ENCODE measurements at places on chromosomes 3 and 15. TPM values are rescaled to one million over a fixed set of nuclear protein-coding genes. Genes with fewer than 3 reads are reported as not detected.

DNA sequence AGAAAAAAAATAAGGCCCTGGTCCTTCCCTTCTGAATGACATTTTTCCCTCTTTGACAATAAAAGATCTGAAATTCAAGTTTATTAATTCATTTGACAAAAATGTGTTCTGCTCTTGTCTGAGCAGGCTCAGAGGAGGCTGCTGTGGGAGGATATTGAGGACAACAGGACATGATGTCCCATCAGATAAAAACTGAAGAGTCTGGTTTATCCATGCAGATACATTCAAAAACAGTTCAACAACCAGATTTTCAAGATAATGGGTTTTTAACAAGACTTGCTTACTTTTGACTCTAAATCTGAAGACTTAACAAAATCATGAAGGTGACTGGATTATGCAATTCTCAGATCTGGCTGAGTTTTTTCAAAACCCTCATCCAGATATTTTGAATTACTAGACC is 36.9 kb upstream of the STRIT1 start:
- DNase-seq: no peak

- no peak for DNase-seq
Observed at GRCh38 chr3:34263101-34263621, 464.7 kb downstream of the PDCD6IP start.

DNA sequence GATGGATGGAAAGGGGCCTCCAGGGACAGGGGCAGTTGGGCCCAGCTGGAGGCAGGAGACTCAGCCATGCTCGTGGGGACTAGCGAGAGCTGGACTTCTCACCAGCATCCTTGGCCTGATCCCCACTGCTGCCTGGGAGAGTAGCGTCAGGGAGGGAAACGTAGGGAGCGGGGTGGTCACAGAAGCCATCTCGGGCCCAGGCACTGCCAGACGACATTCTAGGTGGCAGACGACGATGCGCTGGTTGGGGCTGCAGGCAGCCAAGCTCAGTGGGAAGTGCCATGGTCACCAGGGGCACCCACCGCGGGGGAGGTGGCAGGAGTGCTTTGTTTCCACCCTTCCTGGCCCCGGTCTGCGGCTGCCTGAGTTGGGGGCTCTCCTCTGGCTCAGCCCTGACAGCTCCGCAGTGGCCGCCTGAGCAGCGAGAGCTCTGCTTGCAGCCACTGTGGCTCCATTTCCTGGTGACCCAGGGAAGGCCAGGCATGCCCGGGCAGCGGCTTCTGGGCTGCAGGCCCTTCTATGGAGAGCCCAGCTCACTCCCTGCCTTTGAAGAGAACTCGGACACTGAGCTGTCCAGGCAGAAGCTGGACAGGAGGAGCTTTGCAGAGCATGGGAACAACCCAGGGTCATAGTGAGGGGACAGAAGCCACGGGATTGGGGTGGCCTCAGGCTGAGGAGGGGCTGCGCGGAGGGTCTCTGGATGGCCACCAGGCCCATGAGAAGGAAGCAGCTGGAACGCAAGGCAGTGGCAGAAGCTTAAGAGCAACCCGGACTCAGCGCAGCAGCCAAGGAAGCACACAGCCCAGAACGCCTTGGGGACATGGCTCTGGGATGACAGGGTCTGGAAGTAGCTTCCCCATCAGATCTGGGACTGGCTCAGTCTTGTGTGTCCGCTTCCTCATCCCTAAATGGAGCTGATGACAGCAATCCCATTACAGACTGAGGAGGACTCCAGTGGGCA is 30.8 kb downstream of the KLHL25 start:
- no peak for DNase-seq

- DNase-seq: no peak
Observed at GRCh38 chr15:87877114-87877810, 379.3 kb downstream of the NTRK3 start.

GRCh38 chr3:194983121-194983520 is 287.8 kb downstream of the XXYLT1 start:
- no peak for DNase-seq

DNA sequence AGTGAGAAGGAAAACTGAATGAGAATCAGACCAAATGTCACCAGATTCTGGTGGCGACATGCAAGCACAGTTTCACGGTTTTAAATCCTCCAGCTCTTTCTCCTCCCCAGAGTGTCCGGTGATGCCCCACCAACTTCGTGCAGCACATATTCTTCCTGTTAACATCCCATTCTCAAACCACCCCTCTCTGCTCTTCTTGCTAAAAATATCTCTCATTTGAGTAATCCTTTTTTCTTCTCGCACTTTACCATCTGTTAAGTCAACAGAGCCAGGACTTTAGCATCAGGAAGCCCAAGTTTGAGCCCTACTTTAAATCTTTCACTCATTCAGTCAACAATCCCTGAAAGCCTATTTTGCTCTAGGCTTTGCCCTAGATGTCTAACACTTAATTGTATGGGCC is 68.2 kb upstream of the VGLL4 start:
- no peak for DNase-seq

SI gene
- total RNA-seq: not detected

MESP2 gene
- 0.34 TPM for total RNA-seq

LRRC49 gene
- total RNA-seq: 16.1 TPM
